ENCODE measurements at places on chromosomes 2 and 18.

DNA sequence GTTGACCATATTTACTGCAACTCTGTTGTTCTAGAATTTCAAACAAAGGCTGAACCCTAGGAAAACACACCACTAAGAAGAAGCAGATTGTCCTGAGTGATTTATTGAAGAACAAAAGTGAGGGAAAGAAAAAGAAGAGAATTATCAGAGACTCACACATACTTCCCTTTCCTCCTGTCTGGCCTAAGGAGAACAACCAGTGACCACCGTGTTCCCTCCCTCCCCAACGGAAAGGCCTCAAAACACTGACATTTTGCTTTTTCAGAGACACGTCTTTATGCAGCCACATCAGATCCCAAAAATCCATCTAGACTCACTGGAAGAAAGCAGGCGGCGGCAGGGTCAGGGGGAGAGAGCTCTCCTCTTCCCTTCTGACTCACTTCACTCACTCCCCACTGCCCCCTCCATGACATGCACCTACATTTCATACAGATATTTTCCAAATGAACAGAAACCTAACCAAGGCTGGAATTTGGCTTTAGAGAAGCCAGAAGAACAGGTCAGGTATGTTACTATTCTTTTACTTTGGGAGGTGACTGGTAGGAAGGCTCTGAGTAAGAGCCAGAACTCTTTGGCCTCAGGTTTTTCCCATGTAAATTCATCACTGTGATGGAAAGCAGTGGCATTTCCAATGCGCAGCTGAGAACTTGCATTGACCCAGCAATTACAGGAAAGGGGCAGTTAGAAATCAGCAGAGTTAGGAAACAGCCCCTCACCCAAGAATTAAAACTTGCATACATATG, 169.9 kb downstream of the BCL11A start:
- no peak for DNase-seq

- DNase-seq: no peak
Observed at GRCh38 chr18:22084547-22084946, 84.8 kb upstream of the GATA6 start.

- DNase-seq: no peak
Observed at GRCh38 chr2:172473167-172473566, 45.8 kb downstream of the ITGA6 start.

- no peak for DNase-seq
Observed at GRCh38 chr2:9760069-9760901, 83.0 kb upstream of the TAF1B start.

DNA sequence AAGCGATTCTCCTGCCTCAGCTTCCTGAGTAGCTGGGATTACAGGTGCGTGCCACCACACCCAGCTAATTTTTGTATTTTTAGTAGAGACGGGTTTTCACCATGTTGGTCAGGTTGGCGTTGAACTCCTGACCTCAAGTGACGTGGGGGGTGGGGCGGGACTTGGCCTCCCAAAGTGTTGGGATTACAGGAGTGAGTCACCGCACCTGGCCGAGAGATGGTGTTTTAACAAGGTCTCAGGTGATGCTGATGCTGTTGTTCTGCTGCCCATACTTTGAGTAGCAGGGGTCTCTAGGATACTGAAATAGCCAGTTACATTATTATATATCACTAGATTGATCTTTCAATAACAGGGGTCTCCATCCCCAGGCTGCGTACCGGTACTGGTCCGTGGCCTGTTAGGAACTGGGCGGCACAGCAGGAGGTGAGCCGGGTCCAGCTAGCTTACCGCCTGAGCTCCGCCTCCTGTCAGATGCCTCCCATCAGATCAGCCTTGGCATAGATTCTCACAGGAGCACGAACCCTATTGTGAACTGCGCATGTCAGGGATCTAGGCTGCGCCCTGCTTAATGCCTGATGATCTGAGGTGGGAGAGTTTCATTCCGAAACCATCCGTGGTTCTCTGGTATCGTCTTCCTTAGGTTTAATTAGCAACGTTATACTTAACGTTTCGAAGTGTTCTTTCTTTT, 48.3 kb upstream of the SLC38A11 start:
- DNase-seq: no peak

DNA sequence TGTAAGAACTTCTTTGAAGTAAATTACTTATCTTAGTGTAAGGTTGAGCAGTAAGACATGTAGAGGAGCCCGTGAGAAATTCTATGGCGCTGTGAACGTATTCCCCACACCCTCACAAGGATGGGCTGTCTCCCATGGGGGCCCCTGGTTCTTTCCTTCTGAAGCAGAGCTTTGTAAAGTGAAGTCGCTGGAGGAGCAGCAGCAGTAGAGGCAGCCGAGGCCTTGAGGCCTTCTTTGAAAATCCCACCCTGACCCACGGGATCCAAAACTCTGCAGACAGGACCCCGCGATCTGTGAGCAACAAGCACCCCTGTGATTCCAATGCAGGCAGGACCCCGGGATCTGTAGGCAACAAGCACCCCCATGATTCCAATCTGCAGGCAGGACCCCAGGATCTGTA, 23.8 kb upstream of the SNTG2 start:
- DNase-seq: no peak

GRCh38 chr2:78549766-78550165, 475.7 kb upstream of the REG3G start:
- DNase-seq: no peak

GRCh38 chr2:100200985-100201384, 58.6 kb upstream of the AFF3 start:
- DNase-seq: no peak

GRCh38 chr18:71252351-71252865, 963.6 kb downstream of the SOCS6 start:
- DNase-seq: no peak

DNA sequence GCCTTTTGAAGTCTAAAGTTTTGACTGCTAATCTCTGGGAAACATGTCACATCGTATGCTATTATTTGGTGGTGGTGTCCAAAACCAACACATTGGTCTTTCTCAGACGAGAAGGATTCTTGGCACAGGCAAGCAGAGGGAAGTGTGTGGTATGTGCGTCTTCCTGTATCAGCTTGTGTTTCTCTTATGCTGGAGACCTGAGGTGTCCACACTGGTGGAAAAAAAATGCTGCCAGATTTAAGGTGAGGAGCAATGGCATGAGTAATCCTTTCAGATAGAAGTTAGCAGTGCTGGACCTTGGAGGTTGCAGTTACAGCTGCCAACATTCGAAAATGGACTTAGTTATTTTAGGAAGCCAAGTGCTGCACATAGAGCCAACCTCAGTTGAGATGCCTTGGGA, 11.7 kb upstream of the FHL2 start:
- DNase-seq: no peak

DNA sequence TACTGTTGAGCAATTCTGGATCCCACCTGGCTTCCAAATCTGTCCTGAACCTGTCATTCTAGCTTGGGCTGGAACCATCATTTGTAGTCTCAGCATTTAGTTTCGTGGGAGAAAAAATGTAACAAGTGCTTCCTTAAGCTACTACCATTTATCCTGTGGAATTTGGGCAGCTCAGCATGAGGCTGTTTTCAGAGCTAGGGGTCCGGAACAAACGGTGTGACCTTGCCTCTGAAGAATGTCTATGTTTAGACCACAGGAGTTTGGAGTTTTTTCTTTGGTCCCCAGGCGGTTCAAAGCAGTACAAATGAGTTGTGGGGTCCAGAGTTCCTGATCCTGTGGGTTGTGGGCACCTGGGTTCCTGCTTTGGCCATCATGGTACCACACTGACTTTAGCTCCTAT, 59.1 kb upstream of the TMEM178A start:
- DNase-seq: no peak

- DNase-seq: peak; percentile 35
Observed at GRCh38 chr18:62585274-62586150, 62.7 kb downstream of the ZCCHC2 start.
